Tibial artery (tissue), 4 donors: ENCODE measurements at places on chromosomes 4 and X.

GRCh38 chr4:187744911-187745310 lies 250.7 kb upstream of the ZFP42 start:
- no peak for DNase-seq

DNA sequence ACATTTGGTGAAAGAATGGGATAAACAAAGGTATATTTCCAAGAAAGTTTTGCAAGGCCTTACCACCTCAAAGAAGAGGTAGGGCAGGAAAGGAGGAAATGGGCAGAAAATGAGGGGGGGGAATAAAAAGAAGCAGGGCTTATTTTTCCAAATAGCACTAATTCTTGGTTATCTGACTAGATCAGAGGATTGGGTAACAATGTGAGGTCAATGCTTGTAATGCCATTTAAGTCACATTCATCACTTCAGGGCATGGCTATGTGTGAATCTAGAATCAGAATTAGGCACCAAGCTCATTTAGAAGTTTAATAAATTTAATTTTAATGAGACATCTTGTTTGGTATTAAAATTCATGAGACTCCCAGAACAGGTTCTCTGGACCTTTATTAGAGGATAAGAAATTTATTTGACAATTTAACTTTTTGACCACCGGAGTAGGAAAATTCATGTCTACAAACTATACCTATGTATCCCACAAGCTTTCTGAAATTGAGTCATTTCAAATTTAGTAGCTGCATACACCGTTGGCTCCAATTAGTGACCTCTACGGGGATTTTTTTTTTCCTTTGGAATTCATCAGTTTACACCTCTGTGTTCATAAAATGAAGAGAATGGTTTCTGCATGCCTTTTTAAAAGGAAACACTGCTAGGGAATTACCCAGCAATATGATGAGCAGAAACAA lies 1.4 kb upstream of the STS start:
- DNase-seq: no peak

DNA sequence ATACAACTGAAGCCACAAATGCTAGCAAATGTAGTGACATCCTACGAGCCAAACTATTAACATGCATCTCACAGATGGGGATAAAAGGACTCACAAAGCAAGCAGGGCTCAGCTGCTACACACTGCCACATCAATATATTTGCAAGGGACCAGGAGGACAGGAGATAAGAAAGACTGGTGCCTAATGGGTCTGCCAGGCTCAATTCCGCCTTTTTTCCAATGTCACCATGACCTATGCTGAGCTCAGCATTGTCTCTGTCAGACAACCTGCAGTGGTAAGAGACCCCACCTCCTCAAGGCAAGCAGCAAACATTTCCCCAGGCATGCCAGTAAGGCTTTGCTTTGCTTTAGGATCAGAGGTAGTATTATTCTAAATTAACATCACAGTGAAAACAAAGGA lies 435 bp downstream of the DCX start:
- DNase-seq: no peak

DNA sequence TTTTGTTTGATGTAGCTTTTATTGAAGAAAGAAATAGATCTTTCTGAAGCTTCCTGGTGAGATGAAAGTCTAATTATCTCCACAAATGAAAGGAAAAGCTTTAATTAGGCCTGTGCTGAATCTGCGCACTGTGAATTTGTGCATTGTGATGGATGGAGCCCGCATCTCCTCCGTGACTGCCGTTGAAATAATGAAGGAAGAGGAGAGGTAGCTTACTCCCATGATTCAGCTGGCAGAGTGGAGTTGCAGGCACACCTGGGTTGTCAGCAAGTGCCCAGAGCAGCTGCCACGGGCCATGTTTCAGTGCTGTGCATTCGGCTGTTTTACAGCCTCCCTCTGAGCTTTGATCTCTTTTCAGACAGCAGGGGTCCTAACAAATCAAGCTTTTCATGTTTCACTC lies 735.3 kb upstream of the TENM3 start:
- DNase-seq: no peak

GRCh38 chrX:15496824-15497223 lies 3.7 kb upstream of the PIR start:
- DNase-seq: no peak

DNA sequence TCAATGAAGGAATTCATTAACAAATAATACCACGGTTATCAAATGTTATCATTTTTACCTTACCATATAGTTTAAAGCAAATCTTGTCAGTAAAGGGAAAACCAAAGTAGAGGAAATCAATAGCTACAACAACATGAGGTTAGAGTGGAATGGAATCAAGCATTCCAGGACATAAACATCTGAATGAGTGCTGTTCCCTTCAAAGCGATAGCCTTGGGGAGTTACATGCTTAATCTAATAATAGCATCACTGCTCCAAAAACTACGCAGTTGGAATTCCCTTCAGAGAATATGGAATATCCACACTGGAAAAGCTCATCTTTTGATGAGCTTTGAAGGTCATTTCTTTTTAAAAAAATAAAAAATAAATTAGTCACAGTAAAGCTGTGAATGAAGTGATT lies 31.2 kb downstream of the PDE5A start:
- DNase-seq: no peak

- no peak for DNase-seq
These were observed 1266.8 kb upstream of the PCDH7 start for GRCh38 chr4:29453303-29453820.

GRCh38 chr4:51885363-51885762 lies 42.4 kb downstream of the DCUN1D4 start:
- no peak for DNase-seq

DNA sequence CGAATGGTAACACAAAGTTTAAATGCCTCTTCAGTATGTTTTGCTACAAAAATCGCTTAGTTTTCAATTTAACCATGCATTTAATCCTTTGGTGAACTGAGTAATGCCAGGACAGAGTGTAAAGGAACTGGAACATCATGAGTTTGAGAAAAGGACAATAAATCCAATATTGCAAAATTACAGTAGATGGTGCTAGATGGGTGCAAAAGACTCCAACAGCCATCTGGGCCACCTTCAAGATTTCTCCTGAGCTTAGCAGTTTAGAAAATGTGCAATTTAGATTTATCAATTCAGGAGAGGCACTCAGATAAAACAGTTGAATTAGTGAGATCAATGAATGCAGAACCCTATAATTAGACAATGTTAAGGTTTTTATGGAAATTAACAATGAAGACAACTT lies 33.2 kb upstream of the MID1IP1 start:
- DNase-seq: no peak

GRCh38 chr4:153616006-153616555 lies 68.0 kb upstream of the TLR2 start:
- no peak for DNase-seq

DNA sequence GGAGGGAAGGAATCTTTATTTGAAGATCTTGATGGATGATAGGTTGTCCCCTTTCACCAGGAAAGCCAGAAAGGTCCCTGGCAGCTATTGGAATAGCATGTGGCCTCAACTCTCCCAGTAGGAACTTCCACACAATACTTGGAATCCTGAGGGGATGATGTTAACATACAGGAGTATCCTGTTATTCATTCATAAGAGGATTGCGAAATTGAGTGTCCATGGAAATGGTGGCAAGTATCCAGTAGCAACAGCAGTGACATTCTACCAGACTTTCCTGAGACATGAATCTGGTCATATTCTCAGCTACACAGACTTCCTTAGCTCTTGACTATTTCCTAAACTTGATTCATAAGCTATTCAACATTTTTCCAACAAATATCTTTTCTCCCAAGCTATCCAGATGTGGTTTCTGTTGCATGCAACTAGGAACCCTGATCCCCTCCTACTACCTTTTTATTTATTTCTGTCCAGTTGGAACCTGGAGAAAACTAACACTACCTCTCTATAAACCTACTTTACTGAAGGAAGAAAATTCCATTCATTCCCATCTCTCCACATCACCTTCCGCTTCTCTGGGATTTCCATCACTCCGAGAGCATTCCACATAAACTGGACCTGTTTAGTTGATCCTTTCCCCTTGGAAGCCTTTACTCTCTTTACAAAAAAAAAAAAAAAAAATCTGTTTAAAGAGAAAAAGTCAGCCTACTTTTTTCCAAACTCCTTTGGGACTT lies 101.8 kb downstream of the ANXA5 start:
- peak; percentile 18 for DNase-seq

- DNase-seq: no peak
These were observed 38.3 kb downstream of the AFAP1 start for GRCh38 chr4:7901311-7901885.

- DNase-seq: no peak
These were observed 341.1 kb downstream of the GBA3 start for GRCh38 chr4:23033796-23034195.

GRCh38 chr4:2362266-2363055 lies 56.0 kb downstream of the ZFYVE28 start:
- DNase-seq: no peak

DNA sequence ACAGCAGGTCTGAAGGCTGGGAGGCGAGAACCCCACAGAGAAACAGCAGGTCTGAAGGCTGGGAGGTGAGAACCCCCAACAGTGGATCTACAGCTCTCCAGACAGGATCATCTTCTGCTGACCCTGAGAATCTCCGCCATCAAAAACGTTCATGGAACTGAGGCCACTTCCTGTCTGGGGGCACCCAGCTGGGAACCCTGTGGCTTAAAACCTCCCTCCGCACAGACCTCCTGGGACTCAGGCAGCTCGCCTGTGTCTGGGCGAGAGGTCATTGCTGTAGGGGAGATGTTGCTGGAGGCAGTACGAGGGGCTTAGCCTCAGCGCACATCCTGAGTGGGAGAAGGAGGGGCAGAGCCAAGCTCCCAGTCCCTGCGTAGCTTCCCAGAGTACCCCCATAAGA lies 15.1 kb upstream of the CLDN24 start:
- DNase-seq: no peak

GRCh38 chr4:162450531-162451035 lies 286.8 kb upstream of the FSTL5 start:
- DNase-seq: no peak

- no peak for DNase-seq
These were observed 3.5 kb downstream of the TENT5D start for GRCh38 chrX:80423744-80424143.

DNA sequence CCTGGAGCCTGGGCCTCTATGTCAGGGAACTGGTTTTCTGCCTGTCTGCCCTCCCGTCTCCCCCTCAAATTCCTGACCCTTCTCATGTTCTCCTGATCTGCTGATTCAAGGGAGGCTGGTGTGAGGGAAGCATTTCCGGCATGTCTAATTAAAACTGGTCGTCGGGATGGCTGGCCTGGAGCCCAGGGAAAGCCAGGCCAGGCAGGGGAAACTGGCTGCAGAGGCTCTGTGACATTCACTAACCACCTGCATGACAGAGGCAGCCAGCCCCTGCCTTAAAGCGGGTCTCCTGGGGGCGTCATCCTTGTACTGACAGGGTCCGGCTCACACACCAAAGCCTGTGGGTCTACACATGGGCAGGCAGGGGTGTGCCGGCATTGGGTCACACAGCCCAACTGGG lies 35.2 kb downstream of the ABLIM2 start:
- DNase-seq: no peak

DNA sequence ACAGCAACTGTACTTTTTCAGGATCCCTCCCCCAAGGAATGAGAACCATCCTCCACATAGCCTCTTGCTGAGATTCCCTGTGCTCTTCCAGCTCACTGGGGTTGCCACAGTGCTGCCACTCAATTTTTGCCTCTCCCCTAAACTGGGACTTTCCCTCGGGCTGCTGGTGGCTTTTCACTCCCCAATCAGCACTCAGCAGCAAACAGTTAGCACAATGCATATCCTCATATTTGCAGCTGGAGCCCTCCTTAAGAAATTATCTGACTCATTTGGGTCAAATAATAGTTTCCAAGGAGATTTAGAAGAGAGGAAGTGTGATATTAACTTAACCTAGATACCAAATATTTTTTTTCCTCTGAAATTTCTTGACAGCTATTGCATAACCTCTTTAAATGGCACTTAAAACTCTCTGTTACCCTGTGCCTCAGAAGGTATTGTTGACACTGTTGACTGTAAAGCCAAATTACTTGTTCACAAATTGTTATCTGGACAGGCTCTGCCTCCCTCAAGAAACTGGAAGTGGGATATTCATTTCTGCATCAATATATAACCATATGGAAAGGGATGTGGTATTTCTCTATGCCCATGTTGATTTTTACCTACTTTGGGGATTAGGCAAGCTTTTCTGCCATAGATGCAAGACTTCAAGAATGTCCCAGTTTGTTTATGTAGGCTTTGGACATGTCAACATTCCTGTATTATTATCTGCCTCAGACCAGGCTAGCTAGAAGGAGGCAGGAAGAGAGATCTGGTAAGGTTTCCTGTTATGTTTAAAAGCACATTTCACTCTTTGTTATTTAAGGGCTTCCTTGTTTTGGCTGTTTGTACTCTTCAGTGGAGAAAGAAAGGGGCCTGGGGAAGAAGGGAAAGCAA lies 58.0 kb downstream of the SEPTIN11 start:
- DNase-seq: peak; percentile 33

- no peak for DNase-seq
These were observed 39.1 kb downstream of the WDFY3 start for GRCh38 chr4:84927428-84927827.

GRCh38 chr4:15149839-15150592 lies 147.7 kb downstream of the CPEB2 start:
- peak; percentile 78 for DNase-seq

- DNase-seq: no peak
These were observed 116.3 kb upstream of the SFRP2 start for GRCh38 chr4:153905231-153905630.

DNA sequence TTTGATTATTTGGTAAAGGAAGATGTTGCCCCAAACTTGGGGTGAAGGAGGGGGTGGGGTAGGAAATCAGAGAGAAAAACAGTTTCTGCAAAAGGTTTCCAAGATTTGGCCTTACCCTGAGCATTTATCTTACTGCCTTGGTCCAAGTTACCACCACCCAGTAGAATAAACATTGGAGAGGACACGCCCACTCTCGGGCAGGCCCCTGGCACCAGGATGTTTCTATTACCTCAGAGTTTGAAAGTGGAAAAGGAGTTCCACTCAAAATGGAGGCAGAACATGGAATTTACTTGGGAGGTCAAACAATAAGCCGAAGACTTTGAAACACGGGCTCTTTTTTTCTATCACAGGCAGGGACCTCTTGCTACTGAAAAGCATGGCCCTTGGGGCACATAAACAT lies 113.7 kb downstream of the CHRNA9 start:
- DNase-seq: no peak

- DNase-seq: no peak
These were observed 85.7 kb upstream of the EXOC1L start for GRCh38 chr4:55733932-55734331.

DNA sequence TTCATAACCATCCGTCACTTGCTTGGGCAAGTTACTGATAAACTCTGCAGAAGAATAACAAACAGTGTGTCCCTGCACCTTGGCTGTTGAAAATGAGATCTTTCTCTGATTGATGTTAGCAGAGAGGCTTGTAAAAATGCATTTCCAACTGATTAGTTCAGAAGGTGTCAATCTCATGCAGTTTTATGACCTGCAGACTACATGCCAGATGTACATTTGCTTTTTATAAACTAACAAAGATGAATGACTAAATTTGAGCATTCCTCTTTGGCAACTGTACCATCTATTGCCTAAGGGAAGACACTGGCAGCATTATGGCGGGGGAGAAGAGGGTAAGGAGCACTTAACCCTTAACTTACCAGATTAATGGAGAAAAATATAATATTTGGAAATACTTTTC lies 192.8 kb downstream of the DCTD start:
- no peak for DNase-seq

GRCh38 chr4:16516796-16517439 lies 290.6 kb upstream of the TAPT1 start:
- DNase-seq: peak; percentile 28
